Motor neuron (in vitro differentiated cells): ENCODE measurements at places on chromosomes 12 and 14.
A peak's percentile ranks its signal among the peaks of the same experiment; 100 is the strongest.

- ATAC-seq: peak; percentile 41
Measured at GRCh38 chr12:125092872-125093680, 27.8 kb downstream of the AACS start.

GRCh38 chr14:63543826-63544406 lies 739 bp upstream of the PPP2R5E start:
- no peak for ATAC-seq

- no peak for ATAC-seq
Measured at GRCh38 chr14:33364466-33364865, 425.8 kb downstream of the NPAS3 start.

GRCh38 chr12:26699237-26699636 lies 133.8 kb downstream of the ITPR2 start:
- no peak for ATAC-seq

- ATAC-seq: peak; percentile 66
Measured at GRCh38 chr12:7907009-7907408, 29.0 kb downstream of the SLC2A3 start.

DNA sequence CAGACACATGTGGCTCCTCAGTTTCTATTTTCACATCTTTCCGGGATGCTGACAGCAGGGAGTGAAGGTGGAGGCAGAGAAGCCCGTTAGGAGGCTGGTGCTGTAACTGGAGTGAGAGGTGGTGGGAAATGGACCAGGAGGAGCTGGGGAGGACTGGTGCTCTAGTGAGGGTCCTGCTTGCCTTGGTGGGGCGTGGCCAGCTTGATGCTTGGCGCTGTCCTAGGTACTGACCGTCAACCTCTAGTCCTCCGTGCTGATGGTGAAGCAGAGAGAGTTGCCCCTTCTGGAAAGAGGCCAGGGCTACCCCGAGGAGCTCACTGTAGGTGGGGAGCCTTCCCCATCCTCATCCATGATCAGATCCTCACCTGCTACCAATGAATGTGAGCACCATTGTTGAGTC lies 1.4 kb downstream of the TRMT61A start:
- ATAC-seq: no peak

DNA sequence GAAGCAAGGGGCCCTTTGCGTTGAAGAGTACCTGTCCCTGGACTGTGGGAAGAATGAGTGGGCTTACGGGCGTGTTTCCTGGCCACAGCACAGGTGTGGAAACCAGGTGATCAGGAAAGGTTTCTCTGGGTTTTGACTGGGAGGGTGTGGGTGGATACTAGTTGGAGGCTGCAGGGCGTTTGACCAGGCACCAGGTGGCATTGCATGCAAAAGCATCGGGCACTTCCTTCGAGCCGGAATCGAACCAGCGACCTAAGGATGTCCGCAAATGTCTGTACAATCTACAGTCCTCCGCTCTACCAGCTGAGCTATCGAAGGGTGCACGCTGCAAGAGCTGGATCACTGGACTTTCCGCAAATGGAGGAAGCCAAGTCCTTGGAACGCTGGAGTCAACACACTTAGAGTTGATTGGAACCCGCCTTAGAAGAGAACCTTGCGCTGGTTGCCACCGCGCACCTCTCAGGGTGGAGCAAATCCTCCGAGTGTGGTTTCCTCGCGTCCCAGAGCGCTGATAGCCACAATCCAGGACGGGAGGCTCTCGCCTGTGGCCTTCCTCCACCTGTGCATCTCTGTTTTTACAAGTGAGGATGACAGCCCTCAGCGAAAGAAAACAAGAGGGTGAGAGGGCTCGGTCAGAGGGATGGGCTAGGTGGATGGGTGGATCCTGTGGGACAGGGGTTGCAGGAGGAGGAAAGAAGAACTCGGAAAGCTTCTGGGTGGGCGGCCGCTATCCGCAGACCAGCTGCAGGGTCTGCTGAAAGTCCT lies 21.2 kb upstream of the RNASE4 start:
- ATAC-seq: peak; percentile 96

DNA sequence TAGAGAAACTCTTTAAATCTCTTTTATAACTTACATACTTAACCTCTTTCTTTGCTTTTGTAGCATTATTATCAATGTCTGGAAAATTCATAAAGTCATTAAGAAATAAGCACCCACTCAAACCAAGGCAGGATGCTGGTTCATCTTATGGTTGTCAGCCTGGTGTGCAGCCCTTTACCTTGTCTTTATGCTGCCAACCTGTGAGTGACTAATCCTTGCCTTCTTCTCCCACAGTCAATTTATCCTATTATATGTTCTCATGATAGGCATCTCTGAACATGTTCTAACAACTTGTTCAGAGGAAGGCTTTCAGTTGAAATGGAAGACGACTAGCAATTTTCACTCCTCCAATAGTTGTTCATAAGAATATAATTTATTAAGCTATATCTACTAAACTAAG lies 186.9 kb upstream of the CAND1 start:
- ATAC-seq: no peak

DNA sequence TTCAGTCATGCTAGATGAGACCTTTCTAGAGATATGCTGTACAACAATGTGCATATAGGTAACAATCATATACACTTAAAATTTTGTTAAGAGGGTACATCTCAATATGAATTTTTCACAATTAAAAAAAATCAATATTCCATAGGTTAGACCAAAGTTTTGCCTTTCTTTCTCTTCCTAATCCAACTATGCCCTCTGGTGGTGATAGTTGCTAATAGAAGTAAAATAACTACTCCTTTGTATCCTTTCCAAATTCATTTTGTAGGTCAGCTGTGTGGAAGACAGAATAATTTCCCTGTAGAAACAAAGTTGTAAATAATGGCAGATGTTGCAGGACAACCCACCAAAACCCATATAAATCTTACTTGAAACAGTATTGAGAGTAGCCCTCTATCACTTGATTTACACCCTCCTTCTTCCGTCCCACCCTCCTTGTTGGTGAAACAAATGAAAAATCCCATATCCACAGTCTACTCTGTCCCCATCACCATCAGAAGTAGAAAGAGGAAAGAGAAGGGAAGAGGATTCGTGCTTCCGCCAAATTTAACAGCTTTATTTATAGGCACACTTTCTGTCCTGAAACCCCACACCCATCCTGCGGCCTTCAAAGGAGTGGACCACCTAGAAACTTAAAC lies 34.2 kb upstream of the KICS2 start:
- ATAC-seq: peak; percentile 43

DNA sequence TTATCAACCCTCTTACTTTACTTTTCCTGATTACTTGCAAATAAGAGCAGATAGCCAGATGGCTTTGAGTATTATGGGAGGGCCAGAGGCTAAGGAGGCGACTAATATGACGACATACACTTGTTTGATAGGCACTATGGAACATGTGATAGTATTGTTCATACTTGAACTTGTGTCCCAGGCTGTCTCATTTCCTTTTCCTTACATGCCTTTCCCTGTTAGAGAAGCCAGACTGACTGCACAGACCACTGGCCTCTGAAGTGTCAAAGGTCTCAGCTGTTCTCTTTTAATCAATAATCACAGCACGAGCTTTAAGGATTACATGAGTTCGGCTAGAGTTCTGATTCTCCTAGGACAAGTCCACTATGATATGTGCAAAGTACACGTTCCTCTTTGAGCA lies 326.0 kb downstream of the PRKD1 start:
- no peak for ATAC-seq

DNA sequence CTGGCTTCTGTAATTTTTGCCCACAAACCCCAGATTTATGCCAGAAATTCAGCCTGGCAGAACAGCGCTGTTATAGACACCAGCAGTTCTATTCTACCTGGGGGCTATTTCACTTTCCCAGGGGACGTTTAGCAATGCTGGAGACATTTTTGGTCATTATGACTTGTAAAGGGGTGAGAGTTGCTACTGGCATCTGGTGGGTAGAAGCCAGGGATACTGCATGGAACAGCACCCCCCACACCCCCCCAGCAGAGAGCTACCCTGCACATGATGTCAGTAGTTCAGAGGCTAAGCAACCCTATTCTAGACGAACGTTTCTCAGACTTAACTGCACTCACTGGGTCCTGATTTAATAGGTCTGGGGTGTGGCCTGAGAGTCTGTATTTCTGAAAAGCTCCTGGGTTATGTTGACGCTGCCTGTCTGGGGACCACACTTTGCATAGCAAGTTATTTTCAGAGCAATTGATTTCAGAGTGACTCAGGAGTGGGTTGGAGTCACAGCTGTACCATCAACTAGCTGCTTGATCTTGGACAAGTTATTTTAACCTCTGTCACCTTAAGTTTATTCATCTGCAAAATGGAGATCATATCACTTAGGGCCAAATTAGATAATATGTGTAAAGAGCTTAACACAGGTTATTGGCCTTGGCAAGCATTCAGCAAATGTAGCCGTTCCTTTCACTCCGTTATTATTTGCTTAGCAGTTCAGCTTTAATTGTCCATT lies 48.5 kb downstream of the CHST11 start:
- peak; percentile 69 for ATAC-seq

DNA sequence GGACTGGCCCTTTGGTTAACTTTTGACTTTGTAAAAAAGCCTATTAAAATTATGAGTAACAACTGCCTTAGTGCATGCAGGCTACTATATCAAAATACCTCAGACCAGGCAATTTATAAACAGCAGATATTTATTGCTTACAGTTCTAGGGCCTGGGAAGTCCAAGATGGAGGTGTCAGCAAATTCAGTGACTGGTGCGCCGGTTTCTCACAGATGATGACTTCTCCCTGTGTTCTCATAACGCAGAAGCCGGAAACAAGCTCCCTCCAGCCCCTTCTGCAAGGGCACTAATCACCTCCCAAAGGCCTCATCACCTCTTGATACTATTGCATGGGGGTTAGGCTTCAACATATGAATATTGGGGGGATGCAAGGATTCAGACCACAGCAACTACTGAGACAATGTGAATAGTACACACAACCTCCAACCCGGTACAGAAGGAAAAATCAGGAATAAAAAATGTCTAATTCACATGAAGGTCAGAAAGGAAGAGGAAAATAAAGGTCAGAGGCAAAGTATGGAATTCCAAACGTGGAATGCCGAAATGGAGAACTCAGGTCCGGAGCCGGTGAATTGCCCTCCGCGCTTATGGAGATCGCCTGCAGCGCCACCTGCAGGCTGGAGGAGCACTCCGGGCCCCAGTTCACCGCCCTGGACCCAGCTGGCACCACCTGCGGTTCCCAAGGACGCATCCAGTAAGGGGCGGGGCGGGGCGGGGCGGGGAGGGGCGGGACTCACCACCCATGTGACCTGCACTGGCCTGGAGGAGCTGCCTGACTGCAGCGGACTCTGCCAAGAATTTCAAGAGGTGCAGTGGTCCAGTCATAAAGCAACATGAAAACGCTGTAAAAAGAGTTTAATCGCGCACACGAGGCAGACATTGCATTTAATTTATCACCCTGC lies 203.4 kb downstream of the KIF26A start:
- ATAC-seq: peak; percentile 83

DNA sequence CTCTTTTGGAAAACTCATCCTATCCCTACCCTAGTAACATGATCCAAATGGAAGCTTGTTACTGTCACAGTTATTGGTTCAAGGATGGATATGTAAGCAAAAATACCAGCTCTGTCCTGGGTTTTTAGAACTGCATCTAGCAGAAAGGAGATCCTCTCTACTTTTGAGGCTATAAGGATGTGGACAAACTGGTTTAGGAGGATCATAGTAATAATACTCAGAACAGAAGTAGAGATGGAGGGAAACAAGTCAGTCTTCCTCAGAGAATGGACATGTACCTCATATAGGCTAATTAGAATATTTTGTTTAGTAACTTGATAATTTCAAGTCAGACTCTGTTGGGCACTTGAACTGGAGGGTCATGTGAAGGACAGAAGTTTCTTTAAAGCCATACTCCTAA lies 26.6 kb downstream of the FUT8 start:
- no peak for ATAC-seq

- no peak for ATAC-seq
Measured at GRCh38 chr12:6435961-6436715, 8.6 kb upstream of the CD27 start.

DNA sequence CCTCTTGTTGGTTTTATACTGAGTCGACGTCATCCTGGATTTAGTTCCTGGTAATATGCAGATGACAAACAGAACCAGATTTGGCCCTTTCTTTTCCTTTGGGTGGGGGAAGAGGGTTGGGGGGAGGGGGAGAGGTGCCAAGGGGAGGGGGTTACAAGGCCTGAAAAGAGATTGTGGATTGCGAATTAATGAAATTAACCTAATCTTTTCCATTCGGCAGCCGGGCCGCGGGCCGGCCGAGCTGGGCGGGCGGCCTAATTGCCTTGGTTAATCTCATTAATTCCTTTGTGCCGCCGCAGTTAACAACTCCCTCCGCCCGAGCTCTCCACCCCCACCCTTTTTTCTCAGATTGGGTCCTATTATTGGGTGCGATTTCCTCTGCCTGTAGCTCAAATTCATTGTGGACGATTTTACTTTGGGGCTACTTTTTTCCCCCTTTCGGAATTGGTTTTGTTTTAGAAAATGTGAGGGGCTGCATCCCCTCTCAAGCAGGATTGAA lies 387 bp upstream of the GSC start:
- no peak for ATAC-seq

DNA sequence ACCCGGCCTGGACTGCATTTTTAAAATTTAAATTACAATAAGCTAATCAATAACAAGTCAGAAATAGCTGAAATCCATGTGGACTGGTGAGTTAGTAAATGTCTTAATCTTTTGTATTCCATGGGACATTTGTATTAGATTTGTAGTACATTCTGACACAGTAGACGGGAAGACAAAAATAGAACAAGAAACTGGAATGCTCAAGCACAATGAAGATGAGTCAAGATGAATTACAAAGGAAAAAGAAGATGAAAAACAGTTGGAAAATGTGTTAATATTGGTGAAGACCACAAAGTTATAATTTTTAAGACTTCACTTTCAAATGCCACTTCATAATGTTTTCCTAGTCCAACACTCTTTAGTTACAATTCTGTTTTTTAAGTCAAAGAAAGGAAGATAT lies 97.8 kb upstream of the FERMT2 start:
- no peak for ATAC-seq
